ENCODE measurements at places on chromosomes 5 and 9. TPM values are rescaled to one million over a fixed set of nuclear protein-coding genes. Genes with fewer than 3 reads are reported as not detected.

DNA sequence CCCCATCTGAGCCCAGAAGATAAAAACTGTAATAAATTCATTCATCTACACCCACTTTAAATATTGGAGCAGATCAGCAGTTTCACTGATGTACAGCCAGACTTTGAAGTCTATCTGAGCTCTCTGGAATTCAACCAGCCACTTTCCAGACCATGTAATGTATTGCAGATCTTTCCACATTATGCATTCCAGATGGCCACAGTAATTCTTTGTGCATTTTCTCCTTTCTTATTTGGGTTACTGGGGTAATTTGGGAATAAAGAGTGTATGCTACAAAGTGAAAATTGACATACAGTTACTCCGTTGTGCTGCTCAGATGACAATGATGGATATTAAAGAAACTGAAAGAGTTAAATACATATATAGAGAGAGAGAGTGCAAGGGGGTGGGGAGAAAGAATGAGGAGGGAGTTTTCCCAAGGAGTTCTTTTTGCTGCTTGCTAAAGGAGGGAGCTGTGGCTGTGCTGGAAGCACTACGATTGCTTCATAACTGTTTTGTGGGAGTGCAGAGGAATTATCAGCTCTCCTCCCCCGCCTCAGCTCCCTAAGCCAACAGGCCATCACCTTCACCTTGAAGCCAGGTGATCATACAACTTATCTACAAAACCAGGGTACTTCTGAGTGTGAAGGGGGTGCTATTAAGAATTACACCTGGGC lies 152.8 kb downstream of the GAS1 start:
- no peak for DNase-seq

- no peak for DNase-seq
These were observed 48.0 kb downstream of the PTCH1 start for GRCh38 chr9:95468791-95469190.

- peak; percentile 23 for DNase-seq
These were observed 3.4 kb downstream of the SLC6A19 start for GRCh38 chr5:1204693-1205242.

- DNase-seq: no peak
These were observed 200.3 kb downstream of the TRPM3 start for GRCh38 chr9:70921136-70921535.

Gene MYORG
- 1.6 TPM for polyA plus RNA-seq

Gene TIMD4
- polyA plus RNA-seq: not detected
